ENCODE measurements at places on chromosomes 12 and 14.

GRCh38 chr12:113781415-113782198 lies 184.5 kb downstream of the RBM19 start:
- DNase-seq = no peak

GRCh38 chr12:19998411-19998810 lies 369.9 kb upstream of the PDE3A start:
- DNase-seq = no peak

DNA sequence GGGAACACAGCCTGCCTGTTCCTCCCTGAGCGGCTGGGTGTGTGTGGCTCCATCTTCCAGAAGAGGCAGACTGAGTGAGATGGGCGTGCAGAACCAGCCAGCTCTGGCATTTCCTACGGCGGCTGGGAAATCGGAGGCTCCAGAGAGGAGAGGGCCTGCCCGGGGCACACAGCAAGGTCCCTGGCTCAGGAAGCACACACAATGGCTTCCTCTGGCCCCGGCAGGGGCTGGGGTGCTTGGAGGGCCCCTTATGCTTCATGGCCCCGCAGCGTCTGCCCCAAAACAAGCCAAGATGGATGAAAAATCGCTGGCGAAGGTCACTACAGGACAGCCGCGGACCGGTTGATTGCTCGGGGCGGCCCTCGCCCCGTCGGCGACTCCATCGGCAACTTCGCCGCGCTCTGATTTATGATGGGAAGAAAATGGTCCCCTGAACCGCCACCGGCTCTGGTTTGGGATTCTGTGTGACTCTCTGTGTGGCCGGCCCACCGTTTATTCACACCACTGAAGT lies 191.5 kb upstream of the C14orf180 start:
- DNase-seq = no peak

DNA sequence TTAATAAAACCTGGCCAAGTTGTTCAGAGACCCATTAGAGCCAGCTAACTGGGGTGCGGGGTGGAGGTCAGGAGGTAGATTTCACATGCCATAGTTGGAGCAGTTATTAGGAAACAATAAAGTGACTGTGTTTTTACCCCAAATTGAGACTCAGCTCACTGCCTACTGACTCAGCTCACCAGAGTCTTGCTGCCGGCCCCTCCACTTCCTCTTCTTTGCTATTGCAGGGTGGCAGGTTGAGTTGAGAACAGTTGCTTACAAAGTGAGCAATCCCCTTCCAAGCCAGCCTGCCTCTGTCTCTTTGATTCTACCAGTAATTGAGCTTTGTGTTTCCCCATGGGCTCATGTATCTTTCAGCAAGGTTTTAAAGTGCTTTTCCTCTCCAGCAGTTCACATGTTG lies 12.9 kb downstream of the ST8SIA1 start:
- no peak for DNase-seq

- peak; percentile 69 for DNase-seq
These were observed 33.4 kb downstream of the FNTB start for GRCh38 chr14:65019944-65020566.

- no peak for DNase-seq
These were observed 5.0 kb upstream of the E2F7 start for GRCh38 chr12:77070382-77070781.

DNA sequence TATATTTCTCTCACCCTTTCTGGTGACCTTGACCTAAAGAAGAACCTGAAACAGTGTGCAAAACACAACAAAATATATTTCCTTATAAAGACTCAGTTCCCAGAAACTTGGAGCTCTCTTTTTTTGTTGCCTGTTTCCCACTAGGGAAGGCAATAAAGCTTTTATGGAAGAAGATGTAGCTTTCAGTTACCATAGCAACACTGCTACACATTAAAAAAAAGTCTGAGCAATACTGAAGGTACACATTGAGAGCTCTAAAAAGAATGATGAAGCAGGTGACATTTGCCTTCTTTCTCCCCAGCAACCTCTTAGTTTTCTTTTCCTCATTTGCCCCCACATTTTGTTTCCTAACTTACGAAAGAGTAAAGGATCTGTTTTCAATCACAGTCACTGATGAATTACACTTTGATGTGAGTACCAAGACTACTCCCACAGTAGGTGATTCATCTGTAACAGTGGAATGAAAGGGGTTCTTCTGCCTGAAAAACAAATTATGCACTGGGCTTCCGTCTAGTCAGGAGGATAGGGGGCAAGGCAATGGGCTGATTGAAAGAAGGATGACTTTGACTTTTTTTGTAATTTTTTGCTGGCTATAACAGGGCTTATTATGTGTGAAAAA lies 1.1 kb upstream of the CATSPERB start:
- DNase-seq = peak; percentile 40

DNA sequence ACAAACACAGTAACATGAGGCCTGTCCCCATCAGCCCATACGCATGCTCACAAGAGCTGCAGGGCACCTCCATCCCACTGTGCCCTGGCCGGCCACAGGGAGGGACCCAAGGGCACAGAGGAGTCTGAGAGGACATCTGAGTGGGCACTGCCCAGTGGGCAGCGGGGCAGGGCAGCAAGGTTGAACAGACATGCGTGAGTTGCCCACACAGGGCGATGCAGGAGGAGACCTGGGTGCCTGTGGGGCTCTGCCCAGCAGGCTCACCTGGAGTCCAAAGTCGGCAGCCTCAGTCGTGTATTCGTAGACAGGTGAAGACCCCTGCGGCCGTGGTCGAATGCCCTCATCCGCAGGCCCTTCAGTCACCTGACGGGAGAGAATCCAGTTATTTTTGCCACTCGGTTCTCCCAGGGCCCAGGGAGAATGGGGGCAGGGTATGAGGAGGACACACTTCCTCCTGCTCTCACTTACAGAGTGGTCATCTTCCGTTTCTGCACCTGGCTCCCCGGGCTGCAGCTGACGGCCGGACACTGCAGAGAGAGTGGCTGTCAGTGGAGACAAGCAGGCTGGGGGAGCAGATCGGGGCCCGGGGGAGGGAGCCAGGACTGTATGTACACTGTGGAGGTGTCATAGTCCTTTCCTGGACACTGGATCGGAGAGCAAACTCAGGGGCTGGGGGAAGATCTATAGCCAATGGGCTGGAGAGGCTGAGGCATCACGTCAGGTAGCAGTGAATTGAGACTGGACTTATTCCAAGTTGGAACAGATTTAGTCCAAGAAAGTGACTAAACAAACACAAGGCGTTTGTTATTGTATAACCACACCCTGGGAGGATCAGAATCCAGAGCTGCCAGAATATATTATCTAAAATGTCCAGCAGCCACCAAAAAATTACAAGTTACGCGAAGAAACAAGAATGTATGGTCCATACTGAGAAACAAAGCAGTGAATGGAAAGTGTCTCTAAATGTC lies 20.7 kb downstream of the AHNAK2 start:
- no peak for DNase-seq

DNA sequence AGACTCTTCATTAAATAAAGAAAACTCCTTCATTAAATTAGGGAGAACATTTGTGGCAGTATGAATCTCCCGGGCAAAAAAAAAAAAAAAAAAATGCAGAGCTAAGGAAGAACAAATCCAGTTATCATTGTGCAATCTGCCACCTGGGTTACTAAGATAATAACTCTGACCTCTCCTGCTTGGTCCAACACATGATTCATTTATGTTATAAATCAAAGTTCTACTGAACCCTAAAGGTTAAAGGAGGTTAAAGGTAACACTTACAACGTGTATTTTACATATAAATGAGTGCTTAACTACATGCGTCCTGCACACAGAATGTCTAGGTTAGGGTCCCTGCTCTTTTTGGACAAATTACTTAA lies 4.2 kb downstream of the TGFB3 start:
- no peak for DNase-seq

- peak; percentile 24 for DNase-seq
These were observed at the start of the genes AMIGO2 and PCED1B for GRCh38 chr12:47079468-47079980. TSS of gene AMIGO2 (minus strand) at chr12:47079959. CDS start at chr12:47079002, 957 bp downstream. TSS of gene PCED1B (plus strand) at chr12:47079621. CDS start at chr12:47235064, 155,443 bp downstream.

DNA sequence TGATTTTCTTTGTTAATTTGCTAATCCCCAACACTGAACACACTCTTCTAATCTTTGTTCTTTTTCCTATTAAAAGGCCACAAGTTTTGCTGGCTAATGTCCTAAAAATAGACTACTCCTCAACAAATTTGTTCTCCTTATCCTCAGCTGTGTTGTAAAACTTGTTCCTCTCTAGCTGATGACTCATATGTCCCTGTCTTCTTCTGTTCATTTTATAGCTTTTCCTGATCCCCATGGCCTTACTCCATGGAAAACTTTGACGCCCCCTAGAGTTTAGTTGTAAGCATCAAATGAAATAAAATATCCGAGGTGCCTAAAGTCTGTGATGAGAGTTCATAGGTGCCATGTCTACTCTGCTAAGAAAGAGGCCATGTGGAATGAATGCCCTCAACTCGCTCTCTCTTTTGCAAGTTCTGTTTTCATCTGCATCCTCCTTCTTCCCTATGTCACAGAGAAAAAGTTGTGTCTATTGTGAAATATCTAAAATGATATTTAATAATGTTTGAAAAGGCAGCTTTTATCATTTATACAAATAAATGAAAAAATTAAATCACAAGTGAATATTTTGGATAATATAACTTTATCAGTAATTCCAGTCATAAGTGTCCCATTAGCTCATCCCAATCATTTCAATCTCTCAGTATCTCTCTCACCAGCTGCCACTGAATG lies 237.9 kb downstream of the IPO8 start:
- peak; percentile 15 for DNase-seq

DNA sequence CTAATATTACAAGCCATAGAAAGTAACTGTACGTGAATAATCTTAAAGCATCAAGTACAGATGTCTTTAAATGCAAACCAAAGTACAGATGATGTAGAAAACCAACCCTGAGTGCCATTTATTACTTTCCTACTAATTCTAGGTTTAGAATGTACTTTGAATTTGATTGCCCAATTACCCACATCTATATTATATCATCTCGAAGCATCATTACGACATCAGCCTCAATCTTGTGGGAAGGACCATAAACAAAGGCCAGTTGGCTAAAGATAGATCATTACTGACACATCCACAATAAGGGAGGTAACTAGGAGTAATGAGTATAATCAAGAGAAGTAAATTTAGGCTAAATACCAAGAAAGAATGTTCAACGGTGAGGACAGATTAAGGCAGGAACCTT lies 478.9 kb downstream of the BCAT1 start:
- no peak for DNase-seq

- DNase-seq = no peak
These were observed 9.9 kb downstream of the GLI1 start for GRCh38 chr12:57469296-57470164.

GRCh38 chr12:94532490-94533422 lies 73.1 kb upstream of the CEP83 start:
- DNase-seq = peak; percentile 73

DNA sequence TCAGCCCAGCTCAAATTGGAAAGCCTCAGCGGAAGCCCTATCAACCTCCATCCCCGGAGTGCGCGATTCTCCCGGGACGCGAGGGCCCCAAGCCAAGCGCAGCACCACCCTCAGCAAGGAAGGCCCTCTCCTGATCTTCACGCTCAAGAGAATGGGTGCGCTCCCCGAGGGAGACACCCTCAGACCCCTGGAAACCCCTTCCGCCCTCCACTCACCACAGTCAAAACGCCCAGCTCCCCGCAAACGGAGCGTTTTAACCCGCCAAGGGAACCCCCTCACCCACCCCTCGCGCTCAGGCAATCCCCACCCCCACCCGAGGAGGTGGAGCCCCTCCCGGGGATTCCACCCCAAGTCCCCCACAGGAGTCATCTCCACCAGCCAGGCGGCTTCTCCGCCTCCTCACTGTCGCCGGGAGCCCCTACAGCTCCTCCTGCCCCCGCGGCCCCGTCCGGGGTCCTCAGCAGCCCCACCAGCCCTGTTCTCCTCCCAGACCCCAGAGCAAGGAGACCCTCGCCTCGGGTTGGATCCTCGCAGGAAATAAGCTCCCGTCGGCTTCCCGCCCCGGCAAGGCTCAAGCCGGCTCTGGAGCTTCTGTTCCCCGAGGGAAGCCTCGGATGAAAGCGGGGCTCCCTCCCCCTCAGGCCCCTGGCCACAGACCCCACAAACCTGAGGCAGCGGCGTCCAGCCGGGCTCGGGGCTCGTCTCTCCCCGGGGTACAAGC lies 507 bp downstream of the BAZ2A start:
- no peak for DNase-seq

- no peak for DNase-seq
These were observed 183.2 kb downstream of the EPS8 start for GRCh38 chr12:15605881-15606590.

DNA sequence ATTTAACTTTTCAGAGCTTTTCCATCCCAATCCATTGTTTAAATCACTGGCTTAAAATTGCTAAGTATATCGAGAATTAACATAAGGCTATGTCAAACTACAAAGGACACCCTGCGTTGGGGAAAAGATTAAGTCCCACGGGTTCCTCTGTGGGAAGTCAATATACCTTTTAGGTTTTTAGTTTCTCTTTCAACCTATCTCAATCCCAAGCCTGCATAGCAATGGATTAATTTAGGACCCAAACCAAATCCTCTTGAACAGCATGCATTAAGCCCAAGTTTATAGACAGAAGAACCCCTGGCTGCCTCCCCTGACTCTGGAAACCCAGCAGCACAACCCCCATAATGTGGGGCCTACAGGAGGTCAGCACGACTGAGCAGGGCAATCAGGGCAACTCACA lies 6.3 kb downstream of the CDCA4 start:
- DNase-seq = no peak

DNA sequence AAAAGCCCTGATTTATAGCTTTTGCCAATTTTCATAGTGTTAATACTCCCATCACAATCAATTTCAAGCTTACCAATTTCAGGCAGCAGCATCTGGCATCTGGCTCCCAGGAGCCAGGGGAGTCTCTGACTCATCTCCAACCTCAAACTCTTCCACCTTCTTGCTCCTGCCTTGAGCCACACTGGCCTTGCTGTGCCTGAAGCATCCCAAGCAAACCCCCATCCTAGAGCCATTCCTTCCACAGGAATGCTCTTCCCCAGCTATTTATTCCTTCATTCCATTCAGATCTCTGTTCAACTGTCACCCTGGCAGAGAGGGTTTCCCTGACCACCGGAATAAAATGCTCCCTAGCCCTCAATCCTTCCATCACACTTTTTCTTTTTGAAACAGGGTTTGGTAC lies 13.9 kb upstream of the PPP1CC start:
- DNase-seq = no peak

GRCh38 chr14:91375720-91376452 lies 41.7 kb downstream of the CCDC88C start:
- no peak for DNase-seq

- DNase-seq = no peak
These were observed 23.1 kb upstream of the IL22 start for GRCh38 chr12:68276402-68276930.

GRCh38 chr12:27652174-27652763 lies 44.0 kb upstream of the REP15 start:
- peak; percentile 31 for DNase-seq

DNA sequence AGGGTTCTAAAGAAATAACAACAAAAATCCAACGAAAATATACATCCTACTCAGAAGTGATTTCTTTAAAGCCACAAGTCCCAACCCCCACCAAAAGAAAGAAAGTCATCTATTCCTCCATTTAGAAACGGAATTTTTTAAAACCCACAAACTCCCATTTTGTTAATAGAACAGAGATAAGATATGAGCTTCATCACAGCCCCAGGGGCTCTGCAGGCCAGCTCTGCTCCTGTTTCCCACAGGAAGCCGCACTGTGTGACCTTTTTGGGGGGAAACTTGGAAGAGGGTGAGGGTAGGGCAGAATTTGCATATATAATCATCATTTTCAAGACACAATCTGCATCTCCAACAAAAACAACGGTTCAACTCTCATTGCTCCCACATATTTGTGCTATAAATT lies 2.8 kb downstream of the FBXL14 start:
- DNase-seq = no peak

Data from NCI-H748 treated with DMSO at 0.1 percent for 48 hours (cell line).